Endothelial cell (in vitro differentiated cells): ENCODE measurements at places on chromosomes 1 and 21.

- no peak for DNase-seq
Observed at GRCh38 chr1:172356620-172357019, 63.9 kb upstream of the C1orf105 start.

DNA sequence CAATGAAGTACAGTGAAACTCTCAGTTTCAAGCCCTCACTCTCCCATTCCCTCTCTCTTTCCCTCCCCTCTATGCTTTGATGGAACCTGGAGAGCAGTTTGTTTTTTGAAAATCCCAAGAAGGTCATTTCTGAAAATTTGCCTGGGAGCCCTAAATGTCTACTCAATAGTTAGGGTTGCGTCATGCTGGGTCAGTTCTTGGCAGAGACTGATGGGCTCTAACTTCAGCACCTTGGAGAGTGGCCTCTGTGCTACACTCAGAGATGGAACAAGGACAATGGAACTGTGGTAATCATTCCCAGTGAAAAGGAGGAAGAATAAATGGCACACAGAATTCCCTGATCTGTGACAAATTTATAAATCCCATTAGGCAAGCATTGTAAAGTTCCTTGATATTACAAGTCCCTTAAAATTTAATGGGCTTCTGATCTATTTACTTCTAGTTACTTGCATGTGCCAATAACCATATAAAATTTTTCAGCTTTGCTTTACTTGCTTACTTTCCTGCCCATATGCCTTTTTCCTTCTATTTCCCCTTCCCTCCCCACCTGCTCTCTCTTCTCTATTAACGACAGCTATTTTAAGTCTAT, 182.9 kb upstream of the KCND3 start:
- peak; percentile 73 for DNase-seq

- no peak for DNase-seq
Observed at GRCh38 chr1:55886856-55887712, 671.9 kb upstream of the USP24 start.

DNA sequence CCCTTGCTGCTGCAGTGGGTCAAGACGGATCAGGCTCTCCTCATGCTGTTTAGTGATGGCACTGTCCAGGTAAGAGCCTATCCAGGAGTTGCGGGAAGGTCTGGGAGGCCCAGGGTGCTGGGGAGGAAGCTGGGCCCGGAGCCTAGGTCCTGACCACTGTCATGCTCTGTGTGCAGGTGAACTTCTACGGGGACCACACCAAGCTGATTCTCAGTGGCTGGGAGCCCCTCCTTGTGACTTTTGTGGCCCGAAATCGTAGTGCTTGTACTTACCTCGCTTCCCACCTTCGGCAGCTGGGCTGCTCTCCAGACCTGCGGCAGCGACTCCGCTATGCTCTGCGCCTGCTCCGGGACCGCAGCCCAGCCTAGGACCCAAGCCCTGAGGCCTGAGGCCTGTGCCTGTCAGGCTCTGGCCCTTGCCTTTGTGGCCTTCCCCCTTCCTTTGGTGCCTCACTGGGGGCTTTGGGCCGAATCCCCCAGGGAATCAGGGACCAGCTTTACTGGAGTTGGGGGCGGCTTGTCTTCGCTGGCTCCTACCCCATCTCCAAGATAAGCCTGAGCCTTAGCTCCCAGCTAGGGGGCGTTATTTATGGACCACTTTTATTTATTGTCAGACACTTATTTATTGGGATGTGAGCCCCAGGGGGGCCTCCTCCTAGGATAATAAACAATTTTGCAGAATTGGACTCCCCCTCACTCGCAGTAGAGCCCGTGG, 1.7 kb downstream of the DYNLT4 start:
- no peak for DNase-seq

- no peak for DNase-seq
Observed at GRCh38 chr1:7149080-7149838, 364.0 kb downstream of the CAMTA1 start.

GRCh38 chr1:62241371-62242131, 46.9 kb downstream of the L1TD1 start:
- no peak for DNase-seq

- DNase-seq: no peak
Observed at GRCh38 chr1:87894062-87894461, 565.4 kb downstream of the LMO4 start.

DNA sequence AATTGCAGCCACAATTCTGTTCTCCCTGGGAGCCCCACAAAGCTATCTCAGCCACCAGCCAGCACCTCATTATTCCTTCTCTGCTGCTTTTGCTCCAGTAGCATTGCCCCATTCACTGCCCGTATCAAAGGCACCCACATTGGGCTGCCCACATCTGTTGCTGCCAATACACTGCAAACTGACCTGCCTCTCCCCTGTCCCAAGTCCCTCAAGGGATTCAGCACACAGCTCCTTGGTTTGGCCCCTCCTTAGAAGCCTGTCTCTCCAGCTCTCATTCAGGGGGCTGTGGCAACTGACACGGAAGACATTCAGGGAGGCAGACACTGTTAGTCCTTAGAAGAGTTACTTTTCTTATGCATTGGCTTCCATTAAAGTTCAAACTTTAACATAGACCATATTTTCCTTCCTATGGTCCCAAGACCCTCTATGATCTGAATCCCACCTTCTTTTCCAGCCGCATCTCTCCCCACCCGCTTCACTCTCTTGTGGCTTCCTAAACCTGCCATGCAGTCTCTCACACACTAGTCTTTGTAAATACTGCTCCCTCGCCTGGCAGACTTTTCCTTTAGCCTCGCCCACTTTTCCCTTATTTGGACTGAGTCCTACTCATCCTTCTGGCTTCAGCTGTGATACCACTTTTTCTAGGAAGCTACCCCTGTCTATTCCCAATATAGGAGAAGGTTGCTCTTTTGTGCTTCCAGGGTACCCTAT, 19.3 kb upstream of the KLHDC8A start:
- no peak for DNase-seq
